ENCODE measurements at places on chromosomes 12 and 14. TPM values are rescaled to one million over a fixed set of nuclear protein-coding genes. Genes with fewer than 3 reads are reported as not detected.

The KLRC4 gene
- polyA plus RNA-seq: not detected

The TSPAN9 gene
- polyA plus RNA-seq: 105 TPM

DNA sequence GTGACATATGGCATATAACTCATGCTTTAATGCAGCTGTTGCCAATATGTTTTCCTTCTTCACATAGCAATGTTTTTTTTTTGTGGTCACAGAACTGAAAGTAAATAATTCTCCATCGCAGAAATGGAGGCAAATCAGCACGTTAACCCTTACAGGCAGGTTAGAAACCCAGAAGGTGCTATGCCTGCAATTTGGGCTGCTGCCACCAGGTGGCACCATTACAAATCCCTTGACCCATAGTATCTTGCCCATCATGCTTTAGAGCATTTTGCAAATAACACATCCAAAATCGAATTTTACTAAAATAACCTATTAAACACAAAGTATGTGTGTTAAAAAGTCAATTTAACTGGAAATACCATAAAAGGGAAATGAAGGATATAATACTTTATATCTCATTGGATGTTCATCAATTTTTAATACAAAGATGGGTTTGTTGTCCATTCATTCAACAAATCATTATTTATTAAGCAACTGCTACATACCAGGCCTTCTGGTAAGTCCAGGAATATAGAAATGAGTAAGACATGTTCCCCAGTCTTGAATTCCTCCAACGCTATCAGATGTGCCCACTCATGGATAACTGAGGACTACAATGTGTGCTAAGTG lies 340.1 kb downstream of the GLT1D1 start:
- DNase-seq: no peak

GRCh38 chr12:51869496-51869865 lies 18.4 kb upstream of the ANKRD33 start:
- no peak for DNase-seq

DNA sequence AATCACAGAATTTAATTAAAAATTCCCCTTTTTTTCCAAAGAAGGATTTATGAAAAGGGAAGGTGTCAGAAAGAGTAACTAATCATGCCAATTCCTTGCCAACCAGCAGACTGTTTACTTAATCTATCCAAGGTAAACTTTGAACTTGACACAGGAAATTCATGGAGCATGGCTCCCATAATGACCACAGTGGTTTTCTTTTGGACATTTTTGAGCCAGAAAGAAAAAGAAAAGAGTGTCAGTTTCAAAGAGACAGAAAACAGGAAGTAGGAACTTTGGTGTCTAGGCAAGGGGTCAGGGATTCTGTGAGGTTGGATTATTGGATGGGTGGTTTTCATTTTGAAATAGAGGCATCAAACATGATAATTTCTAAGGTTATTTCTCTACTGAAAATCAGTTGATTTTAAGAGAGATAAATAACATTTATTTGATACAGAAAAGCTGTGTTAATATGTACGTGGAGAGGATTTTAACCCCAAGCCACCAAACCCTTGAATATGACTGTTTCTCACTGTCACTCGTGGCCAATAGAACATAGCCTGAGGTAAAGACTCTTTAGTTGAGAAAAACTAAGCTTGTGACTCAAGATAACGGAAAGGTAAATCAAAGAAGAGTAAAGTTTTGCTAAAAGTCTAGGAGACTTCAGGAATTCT lies 196.1 kb downstream of the TTC6 start:
- DNase-seq: peak; percentile 8
